D341Med (cell line): ENCODE measurements at places on chromosomes 16 and 17.

DNA sequence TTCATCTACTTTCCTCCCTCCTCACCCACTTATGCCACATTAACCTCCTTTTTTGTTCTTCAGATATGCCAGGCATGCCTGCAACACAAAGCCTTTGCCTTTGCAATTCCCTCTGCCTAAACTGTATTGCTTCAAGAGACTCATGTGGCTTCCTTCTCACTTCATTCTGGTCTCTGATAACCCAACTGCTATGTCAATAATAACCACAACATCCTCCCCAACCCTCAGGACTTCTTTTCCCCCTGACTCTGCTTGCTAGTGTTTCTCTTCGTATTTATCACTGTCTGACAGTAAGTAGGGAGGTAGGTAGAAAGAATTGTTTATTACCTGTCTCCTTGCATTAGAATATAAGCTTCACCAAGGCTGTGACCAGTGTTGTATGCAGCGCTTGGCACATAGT lies 22.4 kb downstream of the RBL2 start:
- DNase-seq = no peak

GRCh38 chr17:39318636-39319035 lies 82.8 kb downstream of the FBXL20 start:
- no peak for DNase-seq

- DNase-seq = no peak
Observed at GRCh38 chr17:32484041-32484461, 2.7 kb upstream of the CDK5R1 start.

- no peak for DNase-seq
Observed at GRCh38 chr16:22692916-22693637, 120.9 kb upstream of the HS3ST2 start.

- DNase-seq = no peak
Observed at GRCh38 chr17:61869138-61869537, 5.8 kb upstream of the BRIP1 start.

DNA sequence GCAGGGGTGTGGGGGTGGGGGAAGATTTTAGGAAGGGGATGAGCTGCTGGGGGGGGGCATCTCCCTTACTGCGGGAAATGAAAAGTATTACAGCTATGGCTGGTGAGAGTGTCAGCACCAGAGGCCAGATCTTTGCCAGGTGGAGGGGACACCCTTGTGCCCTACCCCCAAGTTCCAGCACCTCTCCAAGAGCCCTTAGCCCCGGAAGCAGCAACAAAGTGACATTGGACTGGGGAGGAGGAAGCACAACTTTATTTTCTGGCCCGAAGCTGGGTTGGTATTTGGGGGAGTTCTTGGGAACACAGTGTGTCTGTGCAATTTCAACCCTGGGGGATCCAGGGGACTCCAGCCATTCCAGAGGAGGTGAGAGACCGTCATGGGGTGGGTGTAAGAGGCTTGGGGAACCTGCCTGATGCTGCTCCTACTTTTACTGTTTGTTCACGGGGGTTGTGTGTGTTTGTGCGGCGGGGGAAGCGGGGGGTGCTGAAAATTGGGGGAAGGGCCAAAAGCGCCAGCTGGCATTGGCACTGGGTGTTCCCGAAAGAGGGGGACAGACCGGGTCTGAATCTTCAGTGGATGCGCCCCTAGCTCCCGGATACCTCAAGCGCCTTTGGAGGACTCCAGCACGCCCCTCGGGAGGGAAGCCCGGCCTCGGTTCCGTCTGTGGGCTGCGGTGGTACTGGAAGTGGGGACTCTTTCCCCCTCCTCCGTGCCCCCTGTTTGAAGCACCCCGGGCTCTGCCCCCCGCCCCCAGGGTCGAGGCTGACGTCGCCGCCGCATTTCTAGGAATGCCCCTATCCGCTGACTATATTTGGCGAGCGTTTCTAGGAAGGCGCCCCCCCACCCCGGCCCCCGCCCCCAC lies 230.3 kb downstream of the MRTFB start:
- peak; percentile 36 for DNase-seq

DNA sequence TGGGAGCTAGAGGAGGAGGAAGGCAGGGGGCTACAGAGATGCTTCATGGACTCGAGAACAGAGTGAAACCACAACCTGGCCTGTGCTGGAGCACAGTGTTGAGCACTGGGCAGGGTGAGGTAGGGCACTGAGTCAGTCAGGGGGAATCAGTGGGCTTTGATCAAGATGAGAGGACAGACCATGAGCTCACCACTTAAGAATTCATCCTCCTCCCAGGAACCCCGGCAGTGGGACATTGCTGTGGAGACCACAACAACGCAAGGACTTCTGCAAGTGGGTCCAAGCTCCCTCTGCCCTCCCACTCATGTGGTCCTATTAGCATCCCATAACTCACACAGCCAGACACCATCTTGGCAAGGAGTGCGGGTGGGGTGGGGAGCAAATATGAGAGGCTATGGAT lies 1.7 kb upstream of the CES5A start:
- no peak for DNase-seq

DNA sequence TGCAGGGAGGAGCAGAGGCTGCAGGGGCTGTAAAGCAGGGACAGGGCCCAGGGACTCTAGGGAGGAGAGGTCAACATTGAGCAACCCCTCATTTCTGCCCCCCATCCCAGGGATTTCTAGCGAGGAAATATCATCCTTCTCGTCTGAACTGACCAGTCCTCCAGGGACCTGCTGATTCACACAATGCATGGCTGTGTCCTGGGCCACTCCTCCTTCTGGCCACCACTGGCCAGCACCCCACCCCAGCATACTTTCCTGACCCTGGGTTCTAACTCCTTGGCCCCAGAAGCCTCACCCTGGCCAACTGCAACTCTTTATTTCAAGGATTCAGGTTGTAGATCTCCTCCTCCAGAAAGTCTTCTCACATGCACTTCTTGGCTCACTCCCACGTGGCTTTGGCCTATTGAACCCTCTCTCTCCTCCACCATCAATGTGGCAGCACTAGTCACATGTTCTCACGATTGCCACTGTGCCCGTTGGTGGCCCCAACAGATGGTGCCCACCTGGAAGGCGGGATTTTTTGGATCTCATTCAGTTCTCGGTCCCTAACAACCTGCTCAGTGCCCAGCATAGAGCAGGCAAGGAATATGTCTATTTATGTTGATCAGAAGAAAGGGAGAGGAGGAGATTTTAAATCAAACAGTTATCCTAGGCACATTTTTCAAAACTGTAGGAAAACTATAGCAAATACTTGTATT lies 41.5 kb downstream of the CUEDC1 start:
- DNase-seq = no peak

DNA sequence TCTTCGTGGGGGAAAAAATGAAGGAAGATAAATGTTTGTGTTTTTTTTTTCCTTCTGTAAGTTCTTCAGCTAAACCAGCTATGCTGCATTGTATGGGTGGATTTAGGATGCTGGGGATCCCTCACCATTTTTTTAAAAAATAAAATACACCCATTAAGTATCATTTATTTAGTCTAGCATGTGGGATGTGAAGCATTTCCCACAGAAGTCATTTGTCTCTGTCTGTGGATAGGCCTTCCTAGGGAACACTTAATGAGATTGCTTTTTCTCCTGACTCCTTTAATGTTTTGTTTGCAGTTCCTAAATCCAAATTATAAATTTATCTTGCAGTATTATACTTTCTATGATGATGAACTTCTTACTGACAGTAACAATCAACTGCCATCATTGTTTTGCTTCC lies 146.7 kb downstream of the PPM1E start:
- DNase-seq = no peak
